Endothelial cell (in vitro differentiated cells): ENCODE measurements at places on chromosomes 2 and 18. TPM values are rescaled to one million over a fixed set of nuclear protein-coding genes. Genes with fewer than 3 reads are reported as not detected.

POMC gene
- total RNA-seq = 0.64 TPM

PPP1R1C gene
- 0.97 TPM for total RNA-seq

PHLPP1 gene
- total RNA-seq = 47.3 TPM

LBX2 gene
- not detected for total RNA-seq

RGPD3 gene
- total RNA-seq = 0.15 TPM

KLHL41 gene
- 0.10 TPM for total RNA-seq

TDRD15 gene
- 0.05 TPM for total RNA-seq

CSRNP3 gene
- 14.6 TPM for total RNA-seq

ZNF142 gene
- 26.6 TPM for total RNA-seq

IL37 gene
- not detected for total RNA-seq

TRIM43 gene
- total RNA-seq = not detected
